ENCODE measurements at places on chromosomes 1 and 21.

GRCh38 chr1:42484382-42484781 is 21.3 kb downstream of the CCDC30 start:
- DNase-seq = no peak

- DNase-seq = no peak
Observed at GRCh38 chr1:232305050-232305449, 324.9 kb downstream of the SIPA1L2 start.

DNA sequence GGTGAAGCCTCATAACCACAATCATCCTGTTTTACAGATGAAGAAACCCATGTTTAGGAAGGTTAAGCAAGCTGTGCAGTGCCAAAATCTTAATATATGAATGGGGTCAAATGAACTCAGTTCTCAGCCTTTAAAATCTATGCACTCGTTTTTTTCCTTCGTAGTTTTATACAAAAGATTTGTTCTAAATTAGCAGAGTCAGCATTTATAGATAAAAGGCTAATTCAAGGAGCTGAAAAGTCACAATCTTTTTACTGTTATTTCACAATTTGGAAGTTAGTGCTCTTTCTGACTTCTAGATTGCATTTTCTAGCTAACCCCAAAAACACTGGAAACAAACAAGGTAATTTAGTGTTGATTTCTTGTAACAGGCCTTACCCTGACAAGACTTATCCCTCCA is 766.9 kb upstream of the ADGRL4 start:
- DNase-seq = no peak

DNA sequence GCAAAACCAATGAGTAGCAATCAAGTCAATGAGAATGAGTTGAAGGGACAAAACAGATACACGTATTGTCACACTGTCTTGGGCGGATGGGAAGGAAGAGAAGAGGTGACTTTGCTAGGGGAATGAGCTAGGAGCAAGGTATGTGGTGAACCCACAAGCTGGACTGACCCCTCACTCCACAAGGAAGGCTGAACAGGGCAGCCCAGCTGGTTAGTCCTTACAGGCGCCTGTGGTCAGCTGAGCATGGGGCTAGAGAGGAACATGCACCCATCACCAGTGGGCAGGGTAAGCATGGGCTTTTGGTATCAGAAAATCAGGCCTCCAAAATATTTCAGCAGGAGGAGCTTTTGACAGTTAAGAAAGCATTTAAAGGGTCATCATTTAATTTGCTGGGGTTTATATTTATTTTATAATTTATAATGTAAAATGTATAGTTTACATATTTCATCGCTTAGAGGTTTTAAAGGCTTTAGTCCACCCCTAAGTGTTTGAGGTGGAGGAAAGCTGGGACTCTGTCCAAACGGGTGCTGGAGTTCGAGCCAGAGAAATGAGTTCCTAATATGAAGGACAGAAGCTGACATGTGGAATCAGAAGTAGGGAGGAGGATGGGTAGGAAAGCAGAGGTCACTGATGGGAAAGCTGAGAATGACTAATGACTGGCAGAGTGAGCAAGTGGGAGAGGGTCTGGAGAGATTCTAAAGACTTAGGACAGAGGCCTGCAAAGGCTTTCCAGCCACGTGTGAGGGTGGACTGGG is 22.0 kb upstream of the ACBD6 start:
- DNase-seq = no peak

GRCh38 chr21:38013741-38014140 is 97.5 kb upstream of the KCNJ6 start:
- no peak for DNase-seq

DNA sequence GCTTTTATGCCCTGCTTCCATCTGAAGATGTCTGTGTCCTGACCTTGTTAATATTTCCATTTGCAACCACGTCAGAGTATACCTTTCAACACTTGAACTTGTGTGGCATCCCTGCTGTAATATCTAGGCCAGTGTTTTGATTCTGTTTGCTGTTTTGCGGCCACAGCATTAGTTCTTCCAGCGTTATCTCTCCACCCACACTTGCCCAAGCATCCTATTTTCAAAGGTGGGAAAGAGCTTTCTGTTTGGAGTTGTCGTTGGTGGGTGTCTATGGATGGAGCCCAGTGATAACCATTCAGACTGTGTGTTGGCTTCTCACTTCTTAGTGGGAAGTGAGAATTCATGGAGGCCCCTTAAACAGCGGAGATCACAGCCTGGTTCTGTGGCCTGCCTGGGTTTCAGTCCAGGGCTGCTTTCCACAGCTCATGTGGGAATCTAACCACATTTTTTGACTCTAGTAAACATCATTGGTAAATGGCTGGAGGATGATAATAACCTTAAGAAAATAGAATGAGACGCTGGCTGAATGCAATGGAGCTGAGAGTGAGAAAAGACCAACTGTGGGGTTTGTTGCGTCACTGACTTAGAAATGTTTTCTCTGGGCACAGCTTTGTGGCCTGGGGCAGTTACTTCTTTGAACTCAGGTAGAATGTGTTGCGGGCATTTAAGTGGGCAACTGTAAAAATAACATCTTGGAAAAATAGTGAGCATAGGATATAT is 7.6 kb downstream of the TENT5C start:
- DNase-seq = no peak

DNA sequence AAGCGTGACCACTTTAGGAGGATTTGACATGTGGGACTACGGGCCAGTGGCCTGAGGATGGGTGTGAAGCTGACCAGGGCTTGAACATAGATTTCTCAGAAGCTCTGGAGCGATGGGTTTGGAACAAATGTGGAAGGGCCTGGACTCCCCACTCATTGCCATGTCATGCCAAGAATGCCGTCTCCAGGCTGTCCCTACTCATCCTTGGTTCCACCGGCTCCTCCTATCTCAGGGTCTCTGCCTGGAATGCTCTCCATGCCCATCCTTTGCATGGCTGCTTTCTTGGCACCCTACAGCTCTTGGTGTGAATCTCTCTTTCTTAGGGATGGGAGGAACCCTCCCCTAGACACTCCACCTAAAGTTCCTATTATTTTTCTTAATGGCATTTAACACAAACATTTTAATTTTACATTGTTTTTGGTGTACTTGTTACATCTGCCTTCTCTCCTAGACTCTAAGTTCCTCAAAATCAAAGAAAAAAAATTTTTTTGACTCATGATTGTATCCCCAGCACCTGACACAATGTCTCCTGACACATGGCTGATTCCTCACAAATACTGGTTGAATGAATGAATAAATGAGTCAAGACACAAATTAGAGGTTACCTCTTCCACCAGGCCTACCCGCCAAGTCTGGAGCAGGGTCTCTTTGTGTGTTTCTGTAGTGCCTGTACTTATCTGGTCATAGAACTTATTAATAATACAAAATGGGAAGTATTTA is 114.5 kb downstream of the OMA1 start:
- DNase-seq = no peak

DNA sequence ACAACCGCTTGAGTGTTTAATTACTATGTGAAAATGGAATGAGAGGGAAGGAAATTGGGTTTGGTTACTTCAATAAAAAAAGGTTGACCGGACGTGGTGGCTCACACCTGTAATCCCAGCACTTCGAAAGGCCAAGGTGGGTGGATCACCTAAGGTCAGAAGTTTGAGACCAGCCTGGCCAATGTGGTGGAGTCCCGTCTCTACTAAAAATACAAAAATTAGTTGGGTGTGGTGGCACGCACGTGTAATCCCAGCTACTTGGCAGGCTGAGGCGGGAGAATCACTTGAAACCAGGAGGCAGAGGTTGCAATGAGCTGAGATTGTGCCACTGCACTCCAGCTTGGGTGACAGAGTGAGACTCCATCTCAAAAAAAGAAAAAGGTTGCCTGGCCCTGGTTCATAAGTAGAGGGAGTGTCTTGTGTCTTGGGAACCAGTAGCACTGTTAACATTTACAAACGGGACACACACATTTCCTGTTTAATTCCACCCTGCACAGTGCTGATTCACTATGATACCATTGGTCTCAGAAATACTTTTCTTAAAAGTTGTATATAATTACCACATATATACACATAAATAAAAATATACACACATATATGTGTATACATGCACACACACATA is 27.6 kb upstream of the CLDN14 start:
- DNase-seq = no peak

GRCh38 chr1:216346526-216346925 is 76.7 kb downstream of the USH2A start:
- DNase-seq = no peak

DNA sequence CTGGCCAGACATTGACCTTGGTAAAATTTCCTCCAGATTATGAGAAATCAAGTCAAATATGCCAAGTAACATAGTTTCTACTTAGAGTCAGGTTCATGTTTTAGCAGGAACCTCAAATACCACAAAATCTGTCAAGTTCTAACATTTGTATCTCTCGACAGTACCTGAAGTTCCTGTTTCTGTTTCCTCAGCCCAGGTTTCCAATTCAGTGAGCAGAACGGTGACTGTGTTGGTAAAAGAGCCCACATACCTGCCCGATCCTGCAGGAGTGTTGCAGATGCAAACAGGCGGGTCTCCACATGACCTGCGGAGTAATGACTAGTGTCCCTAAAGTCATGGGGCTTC is 57.9 kb upstream of the LGALS8 start:
- peak; percentile 16 for DNase-seq

DNA sequence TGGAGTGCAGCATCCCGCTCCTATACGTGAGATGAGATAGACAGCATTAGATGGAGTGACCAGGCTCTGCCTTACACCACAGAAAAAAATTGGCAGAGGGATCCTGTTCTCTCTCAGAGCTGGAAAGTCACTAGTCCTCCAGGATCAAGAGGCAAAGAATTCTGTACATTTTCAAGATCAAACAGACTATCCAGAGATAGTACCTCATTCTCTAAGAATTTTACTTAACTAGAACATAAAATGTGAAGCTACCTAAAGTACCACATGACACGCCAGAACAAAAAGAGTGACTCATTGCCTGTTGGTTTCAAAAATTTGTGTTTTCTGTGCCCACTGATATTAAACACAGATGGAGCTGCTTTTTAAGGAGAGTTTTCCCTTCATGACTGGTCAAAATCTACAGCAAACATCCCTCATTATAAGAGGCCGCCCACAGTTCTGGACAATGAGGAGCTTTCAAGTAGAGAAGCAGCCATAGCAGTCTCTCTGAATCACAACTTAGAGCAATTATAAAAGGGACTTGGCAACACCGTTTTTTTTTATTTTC is 32.3 kb downstream of the CD160 start:
- no peak for DNase-seq

DNA sequence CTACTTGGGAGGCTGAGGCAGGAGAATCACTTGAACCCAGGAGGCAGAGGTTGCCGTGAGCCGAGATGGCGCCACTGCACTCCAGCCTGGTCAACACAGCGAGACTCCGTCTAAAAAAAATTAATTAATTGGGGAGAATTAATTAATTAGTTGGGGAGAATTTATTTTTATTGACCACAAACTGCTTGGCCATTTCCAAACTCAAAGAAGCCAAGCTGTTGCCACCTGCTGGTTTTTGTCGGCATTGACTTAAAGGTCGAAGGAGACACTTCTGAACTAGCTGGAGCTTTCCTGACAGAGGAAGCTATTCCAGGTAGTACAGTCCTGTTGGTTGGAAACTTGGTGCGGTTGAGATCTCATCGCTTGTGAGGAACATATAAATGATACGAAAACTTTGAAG is 13.1 kb downstream of the MAP1LC3C start:
- peak; percentile 43 for DNase-seq

DNA sequence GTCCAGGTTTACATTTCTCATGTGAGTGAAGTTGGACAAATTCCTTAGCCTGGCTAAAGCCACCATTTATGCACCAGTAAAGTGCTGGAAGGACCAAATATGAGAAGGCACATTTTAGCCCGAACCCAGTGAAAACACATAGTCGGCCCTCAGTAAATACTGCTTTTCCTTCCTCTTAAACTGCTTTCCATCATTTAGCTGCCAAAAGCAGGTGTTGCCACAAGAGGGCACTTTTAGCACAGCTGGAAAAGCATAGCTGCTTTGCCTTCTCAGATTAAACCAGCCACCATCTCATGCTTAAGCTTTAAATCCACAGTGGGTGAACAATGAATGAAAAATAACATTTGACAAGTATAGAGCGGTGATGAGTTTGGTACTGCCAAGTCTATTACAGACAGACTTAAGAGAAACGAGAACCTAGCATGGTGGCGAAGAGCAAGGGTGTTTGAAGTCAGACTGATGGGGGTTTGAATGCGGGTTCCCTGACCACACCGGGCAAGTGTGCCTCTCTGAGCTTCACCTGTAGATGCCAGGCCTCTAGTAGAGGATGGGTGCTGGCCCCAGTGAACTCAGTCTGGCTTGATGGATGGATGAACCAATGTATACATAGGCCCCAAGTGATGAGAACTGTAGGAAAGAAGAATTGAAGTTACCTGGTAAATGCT is 57.8 kb downstream of the SLC35D1 start:
- DNase-seq = peak; percentile 89

DNA sequence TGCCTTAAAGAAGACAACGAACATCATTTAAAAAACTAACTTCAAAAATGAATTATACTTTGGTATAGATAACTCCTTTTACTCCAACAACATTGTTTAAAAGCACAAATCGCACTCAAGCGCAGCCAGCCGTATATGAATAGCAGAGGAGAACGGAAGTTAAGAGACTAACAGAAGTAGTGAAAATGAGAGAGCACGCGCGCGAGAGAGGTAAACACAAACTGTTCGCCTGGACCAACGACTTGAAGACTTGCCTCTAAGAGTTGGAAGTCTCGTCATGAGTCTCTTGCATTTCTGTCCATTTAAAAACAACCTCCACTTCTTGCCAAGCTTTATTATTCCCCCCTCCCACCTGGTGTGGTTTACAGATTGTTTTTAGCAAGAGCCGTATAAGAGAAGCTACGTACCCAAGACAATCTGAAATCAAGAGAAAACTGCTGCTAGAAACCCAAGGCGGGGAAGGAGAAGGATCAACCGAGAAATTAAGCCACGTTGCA is 479 bp downstream of the SELENOF start:
- peak; percentile 64 for DNase-seq

GRCh38 chr21:39265603-39266002 is 47.8 kb downstream of the BRWD1 start:
- DNase-seq = no peak

GRCh38 chr1:88451856-88452255 is 232.2 kb upstream of the PKN2 start:
- DNase-seq = no peak

GRCh38 chr1:115266729-115267421 is 71.2 kb downstream of the NGF start:
- DNase-seq = no peak

GRCh38 chr1:57889676-57890320 is 465.9 kb upstream of the DAB1 start:
- no peak for DNase-seq

DNA sequence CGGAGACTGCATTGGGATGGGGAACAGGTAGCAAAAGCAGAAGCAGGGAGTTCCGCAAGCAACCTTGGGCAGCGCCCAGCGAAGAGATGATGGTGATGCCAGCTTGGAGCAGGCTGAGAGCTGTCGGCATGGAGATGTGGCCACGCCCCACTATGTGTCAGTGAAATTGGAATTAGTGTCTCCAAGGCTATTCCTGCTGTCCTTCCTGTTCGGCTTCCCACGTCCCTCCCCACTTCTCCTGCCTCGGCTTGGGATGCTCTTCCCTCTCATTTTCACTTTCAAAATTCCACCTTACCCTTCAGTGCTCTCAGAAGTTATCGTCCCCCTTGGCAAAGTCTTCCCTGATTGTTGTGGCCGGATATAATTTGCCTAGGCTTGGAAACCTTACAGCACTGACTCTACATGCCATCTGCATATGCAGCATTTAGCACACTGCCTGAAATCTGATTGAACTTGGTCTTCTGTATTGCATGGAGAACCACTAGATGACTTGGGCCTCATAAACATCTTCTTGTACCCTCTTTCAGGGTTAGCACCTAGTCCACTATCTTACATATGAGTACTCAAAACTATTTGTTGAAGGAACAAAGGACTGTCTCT is 270.7 kb upstream of the RUNX1 start:
- no peak for DNase-seq

GRCh38 chr21:16837721-16838120 is 675.1 kb upstream of the CXADR start:
- no peak for DNase-seq
